ENCODE measurements at places on chromosomes 3 and 15.

DNA sequence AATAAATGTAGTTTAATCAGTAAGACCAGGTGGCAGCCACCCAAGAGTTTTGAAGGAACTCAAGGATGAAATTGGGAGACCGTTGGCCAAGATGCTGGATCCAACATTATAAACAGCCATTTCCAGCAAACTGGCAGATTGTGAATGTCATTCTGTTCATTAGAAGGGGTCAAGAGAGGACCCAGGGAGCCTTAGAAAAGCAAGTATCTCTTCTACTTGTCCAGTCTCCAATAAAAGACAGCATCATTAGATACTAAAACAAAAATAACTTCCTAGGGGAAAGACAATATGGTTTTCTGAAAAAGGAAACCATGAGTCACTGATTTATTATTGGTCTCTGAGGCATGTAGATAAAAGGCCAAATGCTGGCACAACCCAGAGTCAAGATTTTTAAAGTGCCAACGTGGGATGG lies 67.9 kb downstream of the GADL1 start:
- no peak for DNase-seq

DNA sequence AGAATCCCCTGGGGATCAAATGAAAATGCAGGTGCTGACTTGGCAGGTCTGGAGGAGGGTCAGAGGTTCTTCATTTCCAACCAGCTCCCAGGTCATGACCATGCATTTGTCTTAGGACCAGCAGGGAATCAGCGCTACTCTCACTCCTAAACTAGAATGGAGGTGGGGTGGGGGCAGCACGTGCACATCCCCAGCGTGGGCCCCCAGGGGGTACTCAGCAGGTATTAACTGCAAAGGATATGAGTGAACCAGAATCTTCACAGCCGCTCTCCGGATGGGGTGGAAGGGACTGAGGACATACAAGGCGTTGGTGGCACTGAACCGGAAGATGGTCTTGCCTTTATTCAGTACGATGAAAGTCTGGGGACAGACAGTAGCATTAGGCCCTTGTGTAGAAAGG lies 19.4 kb downstream of the SCN5A start:
- DNase-seq, result no peak

- no peak for DNase-seq
Measured at GRCh38 chr15:65743637-65744252, 48.3 kb downstream of the DENND4A start.

- DNase-seq, result no peak
Measured at GRCh38 chr15:69422336-69422895, 8.3 kb downstream of the KIF23 start.

DNA sequence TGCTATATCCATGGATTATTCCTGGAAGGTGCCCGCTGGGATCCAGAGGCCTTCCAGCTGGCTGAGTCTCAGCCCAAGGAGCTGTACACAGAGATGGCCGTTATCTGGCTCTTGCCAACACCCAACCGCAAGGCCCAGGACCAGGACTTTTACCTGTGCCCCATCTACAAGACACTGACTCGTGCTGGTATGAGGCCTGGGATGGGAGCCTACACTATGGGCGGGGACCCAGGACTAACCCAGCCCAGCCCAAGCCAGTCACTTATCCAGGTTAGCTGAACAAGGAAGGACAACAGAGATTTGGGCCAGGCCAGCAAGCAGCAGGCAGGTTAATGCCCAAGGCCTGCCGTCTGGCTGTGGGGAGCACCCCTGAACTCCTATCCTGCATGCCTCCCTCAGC lies 45.3 kb downstream of the SEMA3G start:
- no peak for DNase-seq

DNA sequence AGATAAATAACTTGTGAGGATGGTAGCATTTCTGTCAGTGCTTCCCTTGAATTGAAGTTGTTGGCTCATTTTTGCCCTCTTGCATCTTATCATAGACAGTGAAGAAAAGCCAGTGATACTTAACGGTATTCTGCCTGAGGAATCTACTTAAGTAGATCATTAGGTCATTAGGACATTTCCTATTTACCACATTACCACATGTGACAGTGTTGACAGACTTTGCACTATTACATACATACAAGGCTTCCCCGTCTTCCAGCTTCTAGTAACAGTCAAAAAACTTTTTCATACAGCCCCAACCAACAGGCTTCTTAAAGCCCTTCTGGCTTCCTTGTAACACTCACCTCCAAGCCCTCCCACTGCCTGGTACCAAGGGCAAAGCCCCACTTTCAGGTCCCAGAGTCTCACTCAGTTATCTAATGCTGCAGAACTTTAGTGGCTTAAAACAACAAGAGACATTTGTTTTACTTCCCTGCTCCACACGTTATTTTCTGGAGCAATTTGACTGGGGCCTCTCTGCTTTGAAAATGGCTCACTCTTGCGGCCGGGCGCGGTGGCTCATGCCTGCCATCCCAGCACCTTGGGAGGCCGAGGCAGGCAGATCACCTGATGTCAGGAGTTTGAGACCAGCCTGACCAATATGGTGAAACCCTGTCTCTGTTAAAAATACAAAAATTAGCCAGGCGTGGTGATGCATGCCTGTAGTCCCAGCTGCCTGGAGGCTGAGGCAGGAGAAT lies 40.0 kb downstream of the ASB7 start:
- DNase-seq, result no peak

- DNase-seq, result no peak
Measured at GRCh38 chr3:87833039-87833377, 225.8 kb downstream of the CGGBP1 start.

DNA sequence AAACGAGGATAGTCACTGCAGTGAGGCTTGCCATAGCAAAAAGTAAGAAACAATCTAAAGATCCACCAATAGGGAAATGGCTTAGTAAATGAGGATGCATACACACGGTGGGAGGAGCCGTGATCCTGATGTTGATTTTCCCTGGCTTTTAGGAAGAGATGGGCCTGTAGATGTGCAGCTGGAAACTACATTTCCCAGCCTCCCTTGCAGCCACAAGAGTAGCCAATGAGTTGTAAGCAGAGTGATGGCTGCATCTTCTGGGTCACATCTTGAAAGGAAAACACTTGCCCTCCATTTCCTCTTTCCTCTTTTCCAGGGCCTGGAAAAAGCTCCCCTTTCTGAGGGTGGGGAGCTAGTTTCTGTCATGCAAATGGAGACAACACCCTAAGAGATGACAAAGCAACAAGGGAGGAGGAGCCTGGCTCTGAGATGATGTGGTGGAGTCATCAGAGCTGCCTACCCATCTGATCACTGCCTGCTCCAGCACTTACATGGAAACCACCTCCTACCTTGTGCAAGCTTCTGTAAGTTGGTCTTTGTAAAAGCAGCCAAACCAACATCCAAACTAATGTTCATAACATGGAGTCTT lies 139.1 kb downstream of the TLE3 start:
- DNase-seq, result no peak

All from NCI-H1930 (cell line).